Keratinocyte (primary cell): ENCODE measurements at places on chromosomes 5 and 9. TPM values are rescaled to one million over a fixed set of nuclear protein-coding genes. Genes with fewer than 3 reads are reported as not detected.

- H3K27ac ChIP-seq = no peak overlapping the region
- H3K36me3 ChIP-seq = no peaks in the 10 kb centered on the region
- H3K4me3 ChIP-seq = no peak overlapping the region
- H3K27me3 ChIP-seq = no peaks in the 10 kb centered on the region
- no peak for DNase-seq
Measured at GRCh38 chr5:179408611-179409010, 63.4 kb upstream of the ADAMTS2 start.

GRCh38 chr9:137534256-137535119 is 15.7 kb downstream of the PNPLA7 start:
- no peaks in the 10 kb centered on the region for H3K4me1 ChIP-seq
- H3K36me3 ChIP-seq = no peaks in the 10 kb centered on the region
- DNase-seq = no peak
- H3K27ac ChIP-seq = no peak overlapping the region
- H3K27me3 ChIP-seq = no peaks in the 10 kb centered on the region

DNA sequence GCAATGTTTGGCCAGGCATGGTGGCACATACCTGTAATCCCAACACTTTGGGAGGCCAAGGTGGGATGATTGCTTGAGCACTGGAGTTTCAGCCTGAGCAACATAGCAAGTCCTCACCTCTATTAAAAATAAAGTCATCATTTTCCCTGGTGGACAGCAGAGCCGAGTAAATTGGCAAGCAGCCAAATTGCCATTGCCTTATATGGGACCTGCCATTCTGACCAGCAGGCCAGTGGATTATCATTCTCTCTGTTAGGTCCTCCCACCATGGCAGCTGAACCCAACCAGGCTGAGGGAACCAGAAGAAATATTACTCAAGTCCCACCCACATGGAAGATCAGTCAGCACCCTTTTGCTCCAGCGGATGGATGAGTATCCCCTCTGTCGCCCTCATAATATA is 1829.9 kb downstream of the EFNA5 start:
- DNase-seq = no peak
- no peaks in the 10 kb centered on the region for H3K36me3 ChIP-seq
- H3K27me3 ChIP-seq = no peaks in the 10 kb centered on the region

DNA sequence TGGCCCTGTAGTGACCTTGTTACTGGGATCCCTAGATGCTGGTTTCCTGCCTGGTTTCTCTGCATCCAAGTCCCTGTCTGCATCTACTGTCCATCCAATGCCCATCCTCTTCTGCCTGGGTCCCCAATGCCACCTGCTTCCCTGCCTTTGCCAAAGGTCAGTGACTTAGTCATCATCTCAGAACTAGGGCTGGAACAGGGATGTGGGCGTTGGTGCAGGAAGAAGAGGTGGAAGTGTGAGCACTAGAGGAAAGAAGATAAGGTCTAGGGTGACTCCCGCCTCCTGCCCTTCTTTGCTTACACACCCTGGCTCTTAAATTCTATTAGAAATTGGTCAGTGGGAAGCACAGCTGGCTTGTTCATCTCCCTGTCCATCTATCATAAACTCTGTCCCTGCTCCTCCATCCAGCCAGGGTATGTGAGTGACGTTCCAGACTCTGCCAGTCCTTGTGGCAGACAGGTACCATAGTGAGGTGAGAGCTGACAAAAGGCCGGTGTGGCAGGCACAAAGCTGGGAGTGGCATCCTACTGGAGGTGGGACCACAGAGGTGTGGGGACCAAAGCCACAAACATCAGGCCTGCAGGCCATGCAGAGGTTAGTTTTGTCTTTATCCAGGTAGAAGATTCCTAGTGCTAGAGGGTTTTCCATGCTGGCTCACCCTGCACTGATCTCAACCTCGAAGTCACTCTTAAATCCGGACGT is 9.2 kb downstream of the PTPN3 start:
- no peak for DNase-seq
- H3K4me3 ChIP-seq = no peak overlapping the region
- H3K36me3 ChIP-seq = peaks cover 4% of the 10 kb centered on the region
- no peaks in the 10 kb centered on the region for H3K27me3 ChIP-seq
- H3K4me1 ChIP-seq = peaks cover 2% of the 10 kb centered on the region
- no peak overlapping the region for H3K27ac ChIP-seq

DNA sequence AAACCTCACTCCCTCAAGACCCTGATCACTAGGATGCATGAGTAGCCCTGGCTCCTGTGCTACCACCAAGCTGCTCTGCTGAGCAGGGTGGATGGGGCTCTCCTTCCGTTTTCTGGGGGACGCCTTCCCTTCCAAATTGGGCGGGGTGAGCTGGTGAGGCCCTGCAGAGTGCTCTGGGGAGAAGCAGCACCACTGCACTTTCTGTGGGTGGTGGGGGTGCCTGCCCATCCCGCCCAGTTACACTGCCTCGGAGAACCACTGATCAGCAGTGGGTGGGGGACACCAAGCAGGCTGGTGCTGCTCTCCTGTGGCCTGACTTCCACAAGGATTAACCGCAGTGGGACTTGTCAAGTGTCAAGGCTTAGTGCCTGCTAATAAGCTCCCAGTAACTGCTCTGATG is 19.0 kb downstream of the GFPT2 start:
- H3K27ac ChIP-seq = no peak overlapping the region
- H3K27me3 ChIP-seq = no peaks in the 10 kb centered on the region
- DNase-seq = no peak
- no peaks in the 10 kb centered on the region for H3K36me3 ChIP-seq

SLC6A19 gene
- polyA plus RNA-seq = not detected in 3 replicates
